Activated naive CD8-positive, alpha-beta T cell treated with anti-CD3 and anti-CD28 coated beads for 36 hours (primary cell): ENCODE measurements at places on chromosomes 5 and 9. TPM values are rescaled to one million over a fixed set of nuclear protein-coding genes. Genes with fewer than 3 reads are reported as not detected.
A peak's percentile ranks its signal among the peaks of the same experiment; 100 is the strongest.

Gene FGF1
- not detected for total RNA-seq

Gene SPTAN1
- 143 TPM for total RNA-seq

DNA sequence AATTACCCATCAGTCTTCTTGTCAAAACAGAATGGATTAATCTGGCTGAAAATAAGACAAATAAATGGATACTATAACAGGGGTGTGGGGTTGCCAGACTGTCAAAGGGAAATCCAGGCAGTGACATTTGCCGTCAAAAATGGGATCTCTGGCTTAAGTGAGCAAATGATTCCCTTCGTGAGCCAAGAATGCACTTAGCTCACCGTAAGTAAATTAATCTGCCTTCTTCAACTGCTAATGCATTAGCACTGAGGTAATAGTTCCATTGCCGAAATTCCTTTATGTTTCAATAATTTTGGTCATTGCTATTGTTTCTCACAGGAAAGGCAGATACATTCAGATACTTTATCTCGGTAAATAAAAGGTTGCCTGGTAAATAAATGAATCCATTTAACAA is 377.8 kb downstream of the KIAA0825 start:
- H3K27me3 ChIP-seq = no peaks in the 10 kb centered on the region
- no peak for DNase-seq
- H3K4me1 ChIP-seq = no peaks in the 10 kb centered on the region
- no peak overlapping the region for H3K4me3 ChIP-seq
- no peaks in the 10 kb centered on the region for H3K36me3 ChIP-seq
- H3K27ac ChIP-seq = no peak overlapping the region

GRCh38 chr5:116517488-116517887 is 57.1 kb downstream of the SEMA6A start:
- no peak for DNase-seq
- H3K27me3 ChIP-seq = no peaks in the 10 kb centered on the region
- H3K36me3 ChIP-seq = peaks cover 5% of the 10 kb centered on the region
- H3K4me3 ChIP-seq = no peak overlapping the region
- H3K27ac ChIP-seq = no peak overlapping the region

DNA sequence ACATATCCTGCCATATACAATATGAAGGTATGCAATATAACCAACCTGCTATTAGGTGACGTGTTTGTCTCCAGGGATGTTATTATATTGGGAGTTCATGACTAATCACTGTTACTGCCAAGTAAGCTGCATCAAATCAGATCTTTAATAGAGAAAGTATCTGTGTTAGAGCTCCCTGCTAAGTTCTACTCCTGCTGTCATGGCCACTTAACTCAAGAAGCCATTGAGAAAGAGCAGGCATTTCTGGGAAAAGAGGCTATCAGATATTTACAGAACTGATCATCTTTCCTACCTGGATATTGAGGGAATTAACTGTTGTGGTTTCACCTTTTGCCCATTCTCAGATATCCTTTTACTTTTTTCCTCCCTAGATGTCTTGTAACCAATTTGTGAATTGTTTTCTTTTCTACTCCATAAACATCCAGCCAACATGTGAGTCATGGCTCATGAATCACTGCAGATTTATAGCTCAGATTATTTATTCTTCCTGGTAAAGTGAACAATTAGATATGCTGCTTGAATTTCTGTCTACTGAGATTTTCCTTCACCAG is 634.8 kb upstream of the FAM174A start:
- no peak overlapping the region for H3K4me3 ChIP-seq
- no peaks in the 10 kb centered on the region for H3K36me3 ChIP-seq
- no peak overlapping the region for H3K27ac ChIP-seq
- H3K27me3 ChIP-seq = no peaks in the 10 kb centered on the region
- DNase-seq = no peak

DNA sequence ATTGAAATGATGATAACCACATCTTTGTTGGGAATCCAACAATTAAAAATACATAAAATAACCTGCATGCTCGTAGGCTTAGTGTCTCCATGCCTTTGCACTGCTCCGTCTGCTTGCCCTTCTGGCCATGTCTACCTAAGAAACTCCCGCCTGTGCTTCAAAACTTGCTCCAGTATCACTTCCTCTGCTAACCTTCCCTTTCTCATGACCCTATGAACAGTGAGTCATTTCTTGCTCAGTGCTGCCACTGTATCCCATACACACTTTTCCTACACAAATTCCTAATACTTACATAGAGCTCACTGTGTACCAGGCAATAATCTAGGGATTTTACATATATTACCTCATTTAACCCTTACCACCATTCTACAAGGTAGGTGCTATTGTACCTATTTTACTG is 33.5 kb downstream of the TMEM245 start:
- no peak overlapping the region for H3K4me3 ChIP-seq
- no peak overlapping the region for H3K27ac ChIP-seq
- peaks cover 12% of the 10 kb centered on the region for H3K4me1 ChIP-seq
- peaks cover 44% of the 10 kb centered on the region for H3K36me3 ChIP-seq

DNA sequence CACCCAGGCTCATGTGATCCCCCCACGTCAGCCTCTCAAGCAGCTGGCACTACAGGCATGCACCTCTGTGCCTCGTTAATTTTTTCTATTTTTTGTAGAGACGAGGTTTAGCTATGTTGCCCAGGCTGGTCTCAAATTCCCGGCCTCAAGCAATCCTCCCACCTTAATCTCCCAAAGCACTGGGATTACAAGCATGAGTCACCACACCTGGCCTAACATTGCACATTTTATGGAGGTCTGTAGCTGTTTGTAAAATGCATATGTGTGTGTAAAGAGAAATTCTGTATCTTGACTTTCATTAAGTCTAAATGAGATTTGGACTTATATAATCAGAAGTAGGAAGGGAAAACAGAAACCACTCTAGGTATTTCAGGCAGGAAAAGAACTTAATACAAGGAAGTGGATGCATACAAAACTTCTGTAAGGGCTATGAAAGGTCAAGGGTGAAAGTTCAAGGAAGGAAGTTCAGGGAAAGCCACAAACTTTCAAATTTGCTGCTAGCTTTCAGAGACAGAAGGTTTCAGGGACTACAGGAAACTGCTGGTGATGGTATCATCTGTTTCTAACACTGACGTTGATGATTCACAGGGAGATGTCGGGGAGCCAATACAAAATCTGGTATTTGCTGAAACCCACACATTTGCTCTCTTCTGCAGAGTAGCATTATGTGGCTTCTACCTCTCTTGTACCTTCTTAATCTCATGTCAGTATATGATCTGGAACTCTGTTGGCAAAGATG is 209.4 kb downstream of the PIK3R1 start:
- no peaks in the 10 kb centered on the region for H3K27me3 ChIP-seq
- peak; percentile 10 for DNase-seq
- peaks cover 36% of the 10 kb centered on the region for H3K4me1 ChIP-seq
- no peaks in the 10 kb centered on the region for H3K36me3 ChIP-seq
- H3K4me3 ChIP-seq = no peak overlapping the region

Gene BARHL1
- total RNA-seq = not detected

- peak overlapping the region; percentile 81 for H3K4me3 ChIP-seq
- H3K27ac ChIP-seq = peak overlapping the region; percentile 93
- peaks cover 8% of the 10 kb centered on the region for H3K36me3 ChIP-seq
- peaks cover 41% of the 10 kb centered on the region for H3K4me1 ChIP-seq
- no peak for DNase-seq
- no peaks in the 10 kb centered on the region for H3K27me3 ChIP-seq
Observed at GRCh38 chr9:128008171-128008570, 27.4 kb upstream of the EEIG1 start.

Gene IFNK
- not detected for total RNA-seq

- H3K36me3 ChIP-seq = no peaks in the 10 kb centered on the region
- no peak overlapping the region for H3K4me3 ChIP-seq
- no peak for DNase-seq
Observed at GRCh38 chr5:155274484-155274883, 260.9 kb downstream of the KIF4B start.

DNA sequence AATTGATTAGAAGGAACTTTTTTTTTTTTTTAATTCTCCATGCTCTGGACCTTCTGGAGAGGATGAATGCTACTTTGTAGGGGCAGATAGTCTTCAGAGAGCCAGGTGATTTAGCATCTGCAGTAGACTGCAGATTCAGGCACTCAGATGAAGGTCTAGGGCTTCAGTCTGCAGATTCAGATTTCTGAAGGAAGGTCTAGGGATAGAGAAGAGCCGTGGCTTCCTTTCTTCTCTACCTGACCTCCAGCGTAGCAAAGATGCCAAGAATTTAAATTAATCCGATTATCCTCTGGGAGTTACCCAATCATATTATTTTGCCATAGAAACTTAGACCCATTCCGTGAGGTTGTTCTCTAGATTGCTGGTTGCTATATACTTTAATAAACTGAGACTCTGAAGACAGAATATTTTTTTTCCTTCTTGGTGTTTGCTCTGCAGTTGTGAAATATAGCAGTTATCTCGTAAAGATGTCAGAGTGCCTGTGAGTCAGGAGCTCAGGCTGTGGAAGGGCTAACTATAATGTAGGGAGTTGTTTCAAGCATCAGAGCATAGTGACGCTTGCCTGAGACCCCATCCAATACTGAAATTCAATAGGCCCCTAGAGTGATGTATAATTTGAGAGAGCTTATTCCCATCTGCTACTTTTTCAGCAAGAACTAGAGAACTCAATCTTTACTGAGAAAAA is 132.7 kb upstream of the SLC12A2 start:
- peaks cover 11% of the 10 kb centered on the region for H3K36me3 ChIP-seq
- no peaks in the 10 kb centered on the region for H3K27me3 ChIP-seq
- no peak overlapping the region for H3K4me3 ChIP-seq
- no peaks in the 10 kb centered on the region for H3K4me1 ChIP-seq
- H3K27ac ChIP-seq = no peak overlapping the region
- DNase-seq = no peak

Gene SLC46A2
- not detected for total RNA-seq

Gene CDH6
- total RNA-seq = not detected

Gene TMEM174
- total RNA-seq = not detected

DNA sequence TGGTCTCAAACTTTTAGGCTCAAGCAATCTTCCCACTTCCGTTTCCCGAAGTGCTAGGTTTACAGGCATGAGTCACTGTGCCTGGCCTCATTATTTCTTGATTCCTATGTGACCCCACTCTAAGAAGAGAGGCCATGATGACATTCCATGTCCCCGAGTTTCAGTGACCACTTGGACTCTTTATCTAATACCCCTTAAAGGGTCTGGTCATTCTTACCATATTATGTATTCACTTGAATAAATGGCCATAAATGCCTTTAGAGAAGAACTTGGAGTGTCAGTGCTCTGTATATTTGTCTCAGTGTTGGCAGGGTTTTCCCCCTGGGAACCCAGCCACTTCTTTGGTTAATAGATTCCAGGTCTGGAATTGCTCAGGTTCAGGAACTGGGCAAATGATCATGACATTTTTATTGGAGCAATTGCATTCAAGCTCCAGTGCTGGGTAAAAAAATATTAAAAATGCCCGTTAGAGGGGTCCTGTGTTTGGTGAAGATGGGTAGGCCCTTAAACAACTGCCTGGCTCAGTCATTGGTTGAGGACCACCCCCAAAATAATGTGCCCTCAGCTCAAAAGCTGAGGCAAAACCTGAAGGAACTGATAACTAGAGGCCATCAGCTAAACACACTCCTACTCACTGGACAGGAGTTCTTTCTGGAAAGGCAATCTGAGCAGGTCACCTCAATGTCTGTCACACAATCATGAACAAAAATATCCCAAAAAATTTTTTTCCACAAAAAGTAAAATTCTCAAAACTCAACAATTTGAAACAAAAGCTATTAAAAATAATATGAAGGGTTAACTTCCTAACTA is 186.6 kb upstream of the ZNF608 start:
- peaks cover 2% of the 10 kb centered on the region for H3K36me3 ChIP-seq
- H3K4me1 ChIP-seq = peaks cover 8% of the 10 kb centered on the region
- H3K4me3 ChIP-seq = no peak overlapping the region
- no peak for DNase-seq
- no peak overlapping the region for H3K27ac ChIP-seq

Gene PTPN3
- total RNA-seq = 1.2 TPM

Gene TRIM23
- total RNA-seq = 6.8 TPM

DNA sequence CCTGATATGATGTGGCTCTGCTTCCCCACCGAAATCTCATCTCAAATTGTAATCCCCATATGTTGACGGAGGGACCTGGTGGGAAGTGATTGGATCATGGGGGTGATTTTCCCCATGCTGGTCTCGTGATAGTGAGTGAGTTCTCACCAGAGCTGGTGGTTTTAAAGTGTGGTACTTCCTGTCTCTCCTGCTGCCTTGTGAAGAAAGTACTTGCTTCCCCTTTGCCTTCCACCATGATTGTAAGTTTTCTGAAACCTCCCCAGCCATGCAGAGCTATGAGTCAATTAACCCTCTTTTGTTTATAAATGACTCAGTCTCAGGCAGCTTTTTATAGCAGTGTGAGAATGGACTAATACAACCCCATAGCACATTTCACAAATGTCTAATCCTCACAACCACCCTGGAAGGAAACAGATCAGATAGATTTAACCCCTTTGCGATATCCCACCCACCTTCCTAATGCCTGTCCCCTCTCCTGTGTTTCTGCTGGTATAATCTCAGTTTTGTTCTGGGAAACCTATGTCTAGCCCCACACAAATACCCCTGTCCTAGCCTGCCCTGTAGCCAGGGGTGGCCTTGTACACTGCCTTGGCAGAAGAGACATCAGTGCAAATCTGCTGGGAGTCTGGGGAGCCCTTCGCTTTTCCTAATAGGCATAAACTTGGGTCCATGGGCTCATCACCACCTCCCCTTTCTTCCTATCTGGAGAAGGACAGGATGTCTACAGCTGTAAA is 157.0 kb upstream of the RAI14 start:
- peaks cover 16% of the 10 kb centered on the region for H3K27me3 ChIP-seq
- no peak overlapping the region for H3K4me3 ChIP-seq
- H3K36me3 ChIP-seq = no peaks in the 10 kb centered on the region
- DNase-seq = peak; percentile 25

Gene RNF224
- not detected for total RNA-seq
